HTR-8/SVneo (cell line): ENCODE measurements at places on chromosomes 13 and 19.

DNA sequence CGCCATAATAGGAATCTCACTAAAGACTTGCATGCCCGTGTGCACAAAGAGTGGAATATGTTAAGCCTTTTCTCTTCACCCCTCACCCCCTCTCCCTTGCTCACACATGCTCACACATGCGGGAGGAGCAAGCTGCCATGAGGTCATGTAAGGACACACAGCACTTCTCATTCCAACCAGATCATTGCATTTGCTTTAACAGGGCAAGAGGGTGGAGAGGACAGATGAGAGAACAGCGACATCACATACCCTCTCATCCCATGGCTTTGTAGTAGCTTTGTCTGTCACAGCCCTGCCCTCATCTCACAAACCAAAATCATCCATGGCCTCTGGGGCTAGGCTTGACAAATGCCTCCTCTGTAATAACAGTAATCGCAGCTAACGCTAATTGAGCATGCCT, 145.6 kb upstream of the FRY start:
- no peak for DNase-seq

DNA sequence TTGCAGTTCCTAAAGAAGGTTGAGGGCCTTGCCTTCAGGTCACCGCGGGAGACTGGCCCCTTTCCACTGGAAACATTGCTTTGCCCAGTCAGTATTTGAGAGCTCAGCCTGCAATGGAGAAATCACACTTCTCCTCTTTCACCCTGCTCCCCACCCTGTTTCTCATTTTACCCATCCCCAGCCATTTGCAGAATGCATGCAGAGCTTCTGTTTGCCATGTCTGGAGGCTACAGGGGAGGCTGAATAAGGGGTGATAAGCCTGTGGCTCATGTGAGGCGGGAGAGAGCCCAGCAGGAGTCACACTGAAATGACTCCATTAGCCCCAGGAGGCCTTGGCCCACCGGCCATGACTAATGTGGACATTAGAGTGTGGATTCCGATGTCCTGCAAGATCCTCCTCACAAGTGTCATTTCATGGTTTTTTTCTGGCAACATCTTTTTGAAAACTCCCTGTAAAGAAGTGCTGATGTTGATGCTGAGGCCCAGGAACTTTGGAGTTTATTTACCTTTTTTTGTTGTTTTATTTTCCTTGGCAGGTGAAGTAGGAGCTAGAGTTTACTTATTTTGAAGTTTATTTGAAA, 6.3 kb downstream of the SPINT2 start:
- no peak for DNase-seq

DNA sequence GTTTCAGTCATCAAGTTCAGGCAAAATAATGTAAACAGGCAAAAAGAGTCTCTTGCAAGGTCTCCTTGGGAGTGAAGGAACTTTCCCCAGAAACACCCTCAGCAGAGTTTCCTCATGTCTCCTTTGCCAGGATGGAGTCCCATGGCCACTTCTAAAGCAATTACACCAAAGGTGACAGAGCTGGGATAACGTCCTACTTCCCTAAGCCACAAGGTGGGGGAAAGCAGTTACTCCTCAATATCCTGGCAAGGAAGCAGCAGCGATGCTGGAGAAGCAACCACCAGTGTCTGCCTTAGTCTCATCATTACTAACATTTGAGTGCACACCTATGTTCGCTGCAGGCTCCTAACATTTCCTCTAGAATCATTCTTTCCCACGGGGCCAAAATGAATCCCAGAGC, 88.6 kb downstream of the UBL3 start:
- DNase-seq = no peak

DNA sequence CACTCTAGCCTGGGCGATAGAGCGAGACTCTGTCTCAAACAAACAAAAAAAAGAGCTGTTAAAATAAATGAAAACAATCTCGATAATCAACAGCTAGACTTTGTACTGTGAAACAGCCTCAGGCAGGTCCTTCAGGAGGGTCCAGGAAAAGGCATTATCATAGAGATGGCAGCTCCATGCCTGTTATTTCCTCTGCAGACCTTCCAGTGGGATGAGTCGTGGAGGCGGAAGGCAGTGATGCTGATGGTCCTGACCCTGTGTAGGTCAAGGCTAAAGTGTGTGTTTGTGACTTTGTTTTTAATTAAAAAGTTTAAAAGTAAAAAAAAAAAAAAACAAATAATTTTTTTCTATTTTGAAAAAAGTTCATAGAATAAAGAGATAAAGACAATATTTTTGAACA, 117.4 kb downstream of the TNFRSF19 start:
- no peak for DNase-seq

- peak; percentile 40 for DNase-seq
Observed at GRCh38 chr13:114282041-114282670, 755 bp downstream of the UPF3A start.

- DNase-seq = peak; percentile 15
Observed at GRCh38 chr19:58274771-58275201, 4.0 kb upstream of the ZNF8 start.

DNA sequence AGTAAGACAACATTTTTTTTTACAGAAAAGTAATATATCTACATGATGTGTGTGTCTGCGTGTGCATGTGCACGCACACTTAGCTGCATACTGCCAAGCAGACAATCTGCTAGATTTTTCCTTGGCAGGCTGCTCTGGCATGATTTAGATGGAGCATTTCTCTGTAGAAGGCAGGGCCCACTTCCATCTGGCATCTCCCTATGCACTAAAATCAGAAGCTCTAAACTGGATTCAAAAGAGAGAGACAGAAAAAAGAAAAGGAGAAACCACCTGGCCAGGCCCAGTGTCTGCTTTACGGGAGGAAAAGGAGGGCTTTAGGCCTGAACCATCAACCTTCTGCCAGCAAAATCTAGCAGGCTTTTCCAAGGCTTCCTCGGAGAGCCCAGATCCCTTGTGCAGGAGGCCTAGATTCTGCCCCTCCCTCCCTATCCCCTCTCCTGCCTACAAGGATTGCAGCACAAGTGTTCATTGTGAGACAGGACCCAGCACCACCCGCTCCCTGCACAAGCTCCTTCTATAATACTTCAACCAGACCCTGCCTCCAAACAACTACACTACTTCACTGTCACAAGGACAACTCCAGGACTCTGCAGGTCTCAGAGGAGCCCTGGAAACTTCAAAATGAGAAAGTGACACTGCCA, 99.3 kb downstream of the DOCK9 start:
- DNase-seq = no peak

GRCh38 chr19:55386493-55386971, 800 bp downstream of the RPL28 start:
- no peak for DNase-seq

- DNase-seq = peak; percentile 24
Observed at GRCh38 chr19:42596391-42597072, 1.8 kb upstream of the CEACAM8 start.

- no peak for DNase-seq
Observed at GRCh38 chr13:81406639-81407292, 1065.8 kb upstream of the SPRY2 start.

DNA sequence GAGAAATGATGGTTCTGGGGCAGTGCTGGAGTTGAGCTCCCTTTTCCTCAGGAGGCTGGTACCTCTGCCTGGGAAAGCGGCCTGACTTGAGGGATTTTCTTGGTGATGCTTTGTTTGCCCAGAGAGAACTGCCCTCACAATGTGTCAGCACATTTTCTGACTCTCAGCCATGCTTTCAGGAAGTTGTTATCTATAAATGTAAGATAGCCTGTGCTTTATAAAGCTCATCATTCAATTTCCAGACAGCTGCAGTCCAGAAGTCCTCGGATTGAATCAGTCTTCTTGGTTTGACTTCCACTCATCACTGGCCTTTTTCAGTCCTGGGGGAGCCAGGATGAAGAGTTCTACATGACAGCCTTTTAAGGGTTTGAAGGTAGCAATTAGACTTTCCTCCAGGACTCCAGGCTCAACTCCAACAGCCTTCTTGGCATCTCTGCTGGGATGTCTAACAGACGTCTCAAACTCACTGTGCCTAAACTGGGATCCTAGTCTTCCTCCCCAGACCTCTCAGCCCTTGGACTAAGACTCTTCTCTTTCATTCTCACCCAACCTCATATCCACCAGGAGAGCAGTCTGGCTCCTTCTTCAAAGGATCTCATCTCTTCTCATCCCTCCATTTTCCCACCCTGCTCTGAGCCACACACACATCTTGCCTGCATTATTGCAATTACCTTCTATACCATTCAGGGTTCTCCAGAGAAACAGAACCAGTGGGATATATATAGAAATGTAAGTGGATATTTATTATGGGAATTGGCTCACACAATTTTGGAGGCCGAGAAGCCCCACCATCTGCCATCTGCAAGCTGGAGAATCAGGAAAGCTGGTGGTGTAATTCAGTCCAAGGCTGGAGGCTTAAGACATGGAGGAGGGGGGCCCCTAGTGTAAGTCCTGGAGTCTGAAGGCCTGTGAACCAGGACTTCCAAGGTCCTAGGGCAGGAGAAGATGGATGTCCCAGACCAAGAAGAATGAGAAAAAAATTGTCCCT, 13.1 kb downstream of the ERICH6B start:
- DNase-seq = no peak

GRCh38 chr13:23750383-23751121, 138.6 kb downstream of the MIPEP start:
- DNase-seq = no peak

DNA sequence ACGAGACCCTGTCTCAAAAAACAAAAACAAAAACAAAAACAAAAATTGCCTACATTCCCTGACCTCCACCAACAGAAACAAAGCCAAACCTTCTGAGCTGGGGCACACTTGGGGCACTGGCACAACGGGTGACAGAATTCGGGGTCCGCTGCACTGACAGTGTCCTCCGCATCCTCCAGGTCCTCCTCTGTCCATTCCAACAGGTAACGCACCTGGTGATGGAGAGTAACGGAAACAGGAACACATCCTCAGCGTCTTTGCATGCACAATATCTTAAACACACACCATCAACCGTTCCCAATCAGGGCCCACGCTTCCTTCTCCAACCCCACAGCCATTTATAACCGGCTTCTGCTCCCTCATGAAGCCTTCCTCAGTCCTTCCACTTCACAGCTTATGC, 34.6 kb downstream of the PDCD5 start:
- DNase-seq = no peak

GRCh38 chr13:83499286-83499685, 383.0 kb downstream of the SLITRK1 start:
- DNase-seq = no peak

DNA sequence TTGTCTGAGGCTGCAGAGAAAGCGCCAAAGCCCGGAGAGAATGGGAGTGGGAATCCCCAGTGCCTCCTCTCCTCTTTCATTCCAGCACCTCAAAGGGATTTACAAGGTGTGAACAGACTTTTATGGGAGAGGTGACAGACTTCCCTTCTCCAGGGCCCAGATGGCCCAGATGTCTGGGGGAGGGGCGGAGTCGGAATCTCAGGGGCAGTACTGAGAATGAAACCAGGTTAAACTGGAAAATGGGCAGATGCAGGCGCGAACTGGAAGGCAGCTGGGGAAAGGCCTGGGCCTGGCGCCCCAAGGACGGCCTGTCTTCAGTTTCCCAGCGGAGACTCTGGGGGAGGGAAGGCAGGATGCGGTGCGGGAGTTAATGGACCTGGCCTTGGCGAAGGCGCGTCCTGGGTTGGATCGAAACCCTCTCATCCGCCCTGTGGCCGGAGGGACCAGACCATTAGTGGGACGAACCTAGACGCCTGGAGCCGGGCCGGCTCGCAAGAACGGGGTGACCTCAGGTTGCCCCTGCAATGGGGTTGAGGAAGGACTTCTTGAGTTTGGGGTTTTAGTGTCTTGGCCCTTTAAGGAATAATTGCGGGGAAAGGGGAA, 592 bp upstream of the TRIP10 start:
- no peak for DNase-seq

DNA sequence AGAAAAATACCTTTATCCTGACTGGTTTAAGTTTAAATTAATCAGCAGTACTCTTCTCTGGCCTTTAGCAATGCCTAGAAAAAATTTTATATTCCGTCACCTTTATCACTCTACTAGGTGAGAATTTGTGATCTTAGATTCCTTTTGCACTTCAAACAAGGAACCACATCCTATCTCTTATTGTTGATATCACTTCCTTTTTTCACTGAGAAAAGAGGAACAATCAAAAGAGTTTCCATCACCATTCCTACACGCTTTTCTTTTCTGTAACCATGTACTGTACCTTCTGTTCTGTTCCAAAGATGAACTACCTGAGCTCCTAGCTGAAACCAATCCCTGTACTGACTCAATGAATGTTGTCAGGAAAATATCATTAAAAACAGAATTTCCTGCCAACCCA, 1379.0 kb upstream of the MIR17HG start:
- DNase-seq = no peak

DNA sequence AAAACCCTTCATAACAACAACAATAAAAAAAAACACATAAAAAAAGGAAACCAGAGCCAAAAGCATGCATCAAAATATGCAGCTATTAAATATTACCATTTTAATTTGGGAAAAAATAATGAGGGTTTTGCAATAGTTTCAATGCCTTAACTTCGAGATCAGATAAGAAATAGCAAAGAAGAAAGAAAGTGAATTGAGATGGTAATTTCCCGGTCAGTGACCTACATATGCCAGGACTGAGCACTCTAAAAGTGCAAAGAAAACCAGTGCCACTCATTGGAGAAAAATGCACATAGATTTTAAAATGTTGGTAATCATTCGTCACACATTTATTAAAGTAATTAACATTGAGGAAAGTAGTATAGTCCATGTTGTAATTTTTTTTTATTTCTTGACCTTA, 944.2 kb downstream of the EFNB2 start:
- DNase-seq = no peak

- no peak for DNase-seq
Observed at GRCh38 chr13:107712145-107712860, 503.0 kb downstream of the LIG4 start.

DNA sequence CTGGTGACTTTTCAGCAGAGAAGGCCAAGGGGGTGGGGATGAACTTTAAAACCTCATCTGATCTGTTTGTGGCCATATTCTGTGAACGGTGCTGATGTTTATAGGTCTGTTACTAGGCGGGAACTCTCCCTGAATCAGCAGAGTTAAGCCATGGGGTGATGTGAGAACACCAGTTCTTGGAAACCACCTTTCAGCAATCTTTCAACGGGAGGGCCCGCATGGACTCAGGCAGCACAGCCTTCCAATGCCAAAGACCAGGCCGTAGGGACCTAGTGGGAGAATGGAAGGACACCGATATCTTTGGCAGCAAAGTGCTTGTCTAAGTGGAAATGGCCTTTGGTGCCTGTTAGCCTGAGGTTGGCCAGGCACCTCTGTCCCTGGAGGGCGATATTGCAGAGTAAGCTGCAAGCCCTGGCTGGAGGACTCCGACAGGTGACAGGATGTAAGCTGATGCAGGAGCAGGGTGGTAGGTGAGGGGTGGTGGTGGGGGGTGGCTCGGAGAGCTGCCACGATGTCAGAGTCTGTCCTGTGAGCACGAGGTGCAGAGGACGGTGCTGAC, 57.0 kb downstream of the ERCC5 start:
- no peak for DNase-seq

- no peak for DNase-seq
Observed at GRCh38 chr13:58376349-58376748, 744.8 kb downstream of the PCDH17 start.

DNA sequence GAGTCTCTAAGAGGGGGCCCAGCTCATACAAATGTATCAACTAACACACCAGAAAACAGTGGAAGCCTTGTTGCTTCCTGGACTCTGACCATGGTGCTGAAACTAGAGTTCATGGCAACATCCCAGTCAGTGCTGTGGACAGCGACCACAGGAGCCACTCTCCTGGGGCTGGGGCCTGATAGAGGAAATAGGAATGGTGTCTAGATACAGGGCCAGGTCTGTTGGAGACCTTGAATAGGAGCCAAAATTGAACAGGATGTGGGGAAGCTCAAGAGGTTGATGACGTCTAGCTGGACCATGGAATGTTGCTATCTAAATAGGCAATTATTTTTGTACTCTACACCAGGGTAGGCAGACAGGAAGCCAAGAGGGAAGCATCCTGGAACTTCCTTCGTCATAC, 21.7 kb downstream of the LILRB4 start:
- peak; percentile 26 for DNase-seq

GRCh38 chr13:47119575-47120235, 222.9 kb upstream of the HTR2A start:
- no peak for DNase-seq
